Calu3 (cell line): ENCODE measurements at places on chromosomes 5 and 9.

GRCh38 chr5:158677470-158677838, 422.3 kb downstream of the EBF1 start:
- DNase-seq = no peak

DNA sequence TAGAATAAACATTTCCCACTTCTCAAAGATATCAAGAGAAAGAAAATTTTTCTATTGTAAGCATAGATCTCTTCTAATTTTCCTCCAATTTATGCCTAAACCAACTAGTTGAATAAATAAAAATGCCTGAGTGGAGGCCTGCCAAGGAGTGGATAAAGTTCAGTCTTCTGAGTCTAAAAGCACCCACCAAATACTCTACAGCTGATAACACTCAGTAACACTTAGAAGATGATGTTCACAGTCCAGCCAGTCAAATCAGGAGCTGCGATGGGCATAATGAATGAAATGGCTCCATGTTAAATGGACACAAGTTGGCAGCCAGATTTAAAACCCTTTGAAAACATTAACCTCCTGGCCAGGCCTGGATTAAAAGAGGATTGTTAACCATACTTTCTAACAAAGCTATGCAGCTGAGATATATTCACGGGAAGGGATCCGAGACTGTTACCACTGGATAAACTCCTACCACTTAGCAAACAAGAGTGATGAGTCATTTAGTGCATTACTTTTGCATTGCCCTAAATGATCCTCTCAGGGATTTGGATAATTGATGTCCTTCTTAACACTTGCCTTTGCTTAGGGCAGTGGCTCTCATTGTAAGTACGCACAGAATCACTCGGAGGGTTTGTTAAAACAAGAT, 63.7 kb upstream of the CCDC112 start:
- no peak for DNase-seq

- no peak for DNase-seq
These were observed 656.5 kb downstream of the TLE1 start for GRCh38 chr9:81032831-81033230.

GRCh38 chr5:56099346-56099745, 104.6 kb upstream of the IL6ST start:
- no peak for DNase-seq

GRCh38 chr5:14063691-14064090, 79.5 kb upstream of the TRIO start:
- no peak for DNase-seq

DNA sequence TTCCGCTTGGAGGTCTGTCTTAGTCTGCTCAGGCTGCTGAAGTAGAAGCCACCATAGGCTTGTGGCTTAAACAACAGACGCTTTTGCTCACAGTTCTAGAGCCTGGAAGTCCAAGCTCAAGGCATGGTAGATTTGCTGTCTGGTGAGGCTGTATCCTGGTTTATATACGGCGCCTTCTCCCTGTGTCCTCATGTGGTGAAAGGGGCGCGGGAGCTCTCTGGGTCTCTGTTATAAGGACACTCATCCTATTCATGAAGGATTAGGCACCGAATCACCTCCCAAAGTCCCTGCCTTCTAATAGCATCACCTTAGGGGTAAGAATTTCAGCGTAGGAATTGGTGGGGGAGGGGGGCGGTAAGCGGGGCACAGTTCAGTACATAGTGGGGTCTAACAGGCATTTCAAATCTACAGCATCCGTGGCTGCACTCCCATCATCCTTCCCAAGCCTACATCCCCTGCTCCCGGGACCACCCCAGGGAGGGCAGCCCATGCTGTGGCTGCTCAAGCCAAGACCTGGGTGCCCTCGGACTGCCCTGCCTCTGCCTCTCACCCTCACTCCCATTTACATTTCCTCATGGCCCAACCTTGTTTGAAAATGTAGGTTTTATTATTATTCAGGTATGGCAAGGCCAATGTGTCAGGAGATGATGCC, 15.1 kb upstream of the LPCAT1 start:
- DNase-seq = no peak

DNA sequence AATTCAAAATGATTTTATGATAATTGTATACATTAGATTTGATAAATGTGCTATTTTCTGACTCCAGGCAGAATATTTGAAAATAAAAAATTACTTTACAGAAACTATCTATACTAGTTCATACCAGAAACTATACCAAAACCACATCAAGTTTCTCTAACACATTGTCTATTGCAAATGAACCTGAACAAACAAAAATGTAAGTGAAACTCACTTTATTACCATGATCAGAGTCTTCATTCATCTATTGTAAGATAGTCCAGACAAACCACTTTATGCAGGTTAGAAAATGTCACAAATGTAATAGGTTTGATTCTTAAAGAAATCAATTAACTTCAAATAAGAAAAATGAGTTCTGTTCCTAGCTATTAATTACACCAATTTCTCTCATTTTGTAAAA, 99.4 kb downstream of the OXCT1 start:
- no peak for DNase-seq

DNA sequence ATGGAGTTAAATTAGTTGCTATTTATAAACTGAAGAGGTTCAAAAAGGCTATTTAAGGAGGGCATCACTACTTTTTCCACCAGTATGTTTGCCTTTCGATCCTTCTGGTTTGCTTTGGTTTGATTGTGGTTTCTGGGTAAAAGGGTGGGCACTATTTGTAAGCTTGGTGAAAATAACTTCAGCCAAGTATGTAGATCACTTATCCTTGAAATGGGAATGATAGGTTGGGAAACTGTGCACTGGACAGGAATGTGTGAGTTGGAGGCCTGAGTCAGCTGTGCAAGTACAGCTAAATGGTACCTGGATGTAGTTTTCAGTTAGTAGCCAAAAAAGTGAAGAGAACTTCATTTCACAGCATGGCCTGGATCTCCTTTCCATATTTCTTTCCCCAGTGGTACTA, 466.2 kb downstream of the ENC1 start:
- DNase-seq = no peak

GRCh38 chr5:158832096-158832685, 267.5 kb downstream of the EBF1 start:
- no peak for DNase-seq

DNA sequence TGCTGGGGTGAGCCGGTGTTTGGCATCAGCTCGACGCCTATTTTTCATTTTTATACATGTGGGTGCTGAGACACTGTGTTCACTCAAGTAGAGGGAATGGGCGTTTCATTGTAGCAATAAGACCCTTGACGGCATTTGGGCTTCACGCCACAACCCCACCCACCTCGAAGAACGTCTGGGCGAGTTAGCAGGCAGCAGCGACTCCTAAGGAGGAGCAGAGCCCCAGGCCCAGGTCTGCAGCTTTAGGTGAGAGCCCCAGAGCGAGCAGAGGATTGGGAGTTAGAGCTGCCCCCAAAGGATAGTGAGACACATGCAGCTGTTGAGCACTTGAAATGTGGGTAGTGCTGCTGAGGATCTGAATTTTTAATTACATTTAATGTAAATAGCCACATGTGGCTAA, 1.6 kb upstream of the ZFP62 start:
- DNase-seq = no peak

GRCh38 chr9:113393281-113393680, 7.8 kb downstream of the ALAD start:
- DNase-seq = no peak

GRCh38 chr5:55316837-55317236, 9.0 kb downstream of the MTREX start:
- no peak for DNase-seq

DNA sequence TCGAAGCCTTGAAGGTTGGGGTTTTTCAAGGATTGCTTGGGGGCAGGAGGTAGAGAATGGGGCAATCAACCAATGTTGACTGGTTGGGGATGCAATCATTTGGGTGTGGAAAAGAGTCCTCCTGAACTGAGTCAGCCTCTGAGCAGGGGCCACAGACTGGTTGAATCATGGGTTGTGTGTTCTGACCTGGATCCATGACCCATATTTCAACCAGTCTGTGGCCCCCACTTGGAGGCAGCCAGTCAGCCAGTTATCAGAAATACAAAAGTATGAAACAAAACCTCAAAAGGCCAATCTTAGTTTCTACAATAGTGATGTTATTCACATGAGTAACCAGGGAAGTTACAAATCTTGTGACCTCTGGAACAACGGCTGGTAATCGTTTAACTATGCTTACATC, 81.4 kb upstream of the RANBP6 start:
- no peak for DNase-seq

DNA sequence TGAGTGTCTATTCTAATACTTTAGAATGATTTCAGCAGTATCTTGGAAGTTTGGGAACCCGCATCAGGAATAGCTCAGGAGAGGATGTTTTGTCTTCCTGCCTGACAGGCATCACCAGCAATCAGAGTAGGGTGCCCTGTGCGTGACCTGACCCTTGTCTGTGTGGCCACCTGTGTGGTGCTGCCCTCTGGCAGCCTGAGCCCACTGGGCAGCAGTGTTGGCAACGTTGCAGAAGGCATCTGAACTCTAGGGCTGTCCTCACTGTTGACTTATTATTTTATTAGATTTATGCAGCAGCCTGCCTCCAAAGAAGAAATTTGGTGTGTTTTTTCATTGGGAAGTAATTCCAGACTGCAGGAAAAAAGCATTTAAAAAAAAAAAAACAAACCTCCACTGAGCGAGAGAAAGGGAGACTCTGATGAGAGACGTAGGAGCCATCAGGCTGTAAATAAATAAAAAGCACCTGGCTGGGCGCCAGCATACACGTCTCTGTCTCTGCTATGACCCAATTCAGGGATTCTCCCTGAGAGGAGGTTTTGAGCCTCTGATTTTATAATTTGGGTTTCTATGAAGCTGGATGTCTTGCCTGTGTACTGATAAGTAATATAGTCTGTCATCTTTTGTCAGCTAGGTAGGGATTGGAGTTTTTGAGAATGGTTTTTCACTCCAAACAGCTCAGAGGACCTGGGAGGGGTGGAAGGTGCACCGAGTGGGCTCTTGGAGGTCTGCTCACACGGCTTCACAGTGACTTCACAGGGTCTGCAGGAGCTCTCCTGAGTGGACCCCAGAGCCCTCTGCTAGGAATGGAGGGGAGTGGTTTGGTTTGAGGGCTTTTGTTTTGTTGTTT, 49.0 kb downstream of the FAM78A start:
- no peak for DNase-seq

DNA sequence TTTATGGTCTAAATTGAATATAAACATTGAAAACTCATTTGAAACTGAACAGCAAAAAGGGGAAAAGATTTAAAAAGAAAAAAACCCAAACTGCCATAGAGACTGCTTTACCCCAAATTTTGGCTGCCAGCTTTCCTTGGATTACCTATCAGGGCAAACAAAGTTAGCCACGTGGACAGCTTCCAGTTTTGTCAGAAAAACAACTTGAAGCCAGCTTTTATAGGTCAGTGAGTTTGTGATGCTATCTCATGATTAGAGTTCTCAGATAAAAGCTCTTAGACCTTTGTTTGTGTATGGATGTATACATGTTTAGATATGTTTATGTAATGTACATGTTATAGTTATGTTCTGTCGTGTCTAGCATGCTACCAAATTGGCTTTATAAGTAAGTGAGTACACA, 16.1 kb downstream of the FBP2 start:
- DNase-seq = no peak

DNA sequence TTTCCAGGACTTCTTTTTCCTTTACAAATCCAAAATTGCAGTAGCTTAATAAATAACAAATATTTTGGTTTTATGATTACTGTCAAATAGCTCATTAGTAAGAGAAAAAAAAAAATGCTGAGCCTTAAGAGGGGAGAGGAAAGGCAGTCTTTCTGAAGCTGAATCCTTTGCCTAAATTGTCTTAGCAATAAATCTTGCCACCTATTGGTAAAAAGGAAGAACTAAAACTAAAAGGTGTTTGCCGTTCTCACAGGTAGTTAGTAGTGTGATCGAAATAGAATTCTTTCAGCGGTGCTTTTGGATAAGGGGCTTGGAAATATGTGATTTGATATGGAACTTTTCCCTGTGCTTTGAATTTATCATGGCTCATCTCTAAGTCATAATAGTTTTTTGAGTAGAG, 31.2 kb downstream of the PIK3R1 start:
- no peak for DNase-seq

GRCh38 chr9:91710158-91710557, 239.9 kb downstream of the ROR2 start:
- DNase-seq = no peak

DNA sequence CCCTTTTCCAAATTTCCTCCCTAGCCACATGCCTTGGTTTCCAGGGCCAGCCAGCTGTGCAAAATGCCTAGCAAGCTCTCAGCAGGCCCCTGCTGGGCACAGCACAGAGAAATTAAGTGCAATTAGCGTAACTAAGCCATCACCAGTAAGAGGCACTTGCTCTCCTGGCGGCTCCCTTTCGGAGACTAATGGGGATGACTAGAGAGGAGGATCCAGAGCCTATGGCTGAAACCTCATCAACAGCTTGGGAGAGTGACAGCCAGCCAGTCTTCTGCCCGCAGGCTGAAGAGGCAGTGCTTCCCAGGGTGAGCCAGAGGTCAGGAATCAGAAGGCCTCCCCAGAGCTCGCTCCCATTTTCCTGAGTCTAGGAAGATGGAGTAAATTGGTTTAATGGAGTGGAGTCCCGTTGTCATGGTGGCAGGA, 108.4 kb downstream of the KCNIP1 start:
- no peak for DNase-seq

- DNase-seq = no peak
These were observed 127.1 kb downstream of the RNF180 start for GRCh38 chr5:64292611-64293215.

DNA sequence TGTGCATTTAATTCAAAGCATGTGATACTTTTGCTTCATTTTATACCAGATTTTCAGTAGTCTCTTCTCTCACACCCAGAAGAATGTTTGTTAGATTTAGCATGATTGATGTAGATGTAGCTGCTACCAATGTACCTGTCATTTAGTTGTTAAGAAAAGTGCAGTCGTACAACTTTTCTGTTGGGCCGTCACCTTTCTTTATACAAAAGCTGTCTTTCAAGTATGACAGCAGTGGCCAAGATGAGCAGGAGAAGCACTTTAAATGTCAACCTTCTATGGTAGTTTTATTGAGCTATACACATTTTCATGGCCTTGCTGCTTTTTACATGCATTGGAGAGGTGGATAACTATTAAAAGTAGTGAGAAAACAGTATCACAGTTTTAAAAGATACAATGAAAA, 77.7 kb upstream of the PTPRD start:
- DNase-seq = no peak

DNA sequence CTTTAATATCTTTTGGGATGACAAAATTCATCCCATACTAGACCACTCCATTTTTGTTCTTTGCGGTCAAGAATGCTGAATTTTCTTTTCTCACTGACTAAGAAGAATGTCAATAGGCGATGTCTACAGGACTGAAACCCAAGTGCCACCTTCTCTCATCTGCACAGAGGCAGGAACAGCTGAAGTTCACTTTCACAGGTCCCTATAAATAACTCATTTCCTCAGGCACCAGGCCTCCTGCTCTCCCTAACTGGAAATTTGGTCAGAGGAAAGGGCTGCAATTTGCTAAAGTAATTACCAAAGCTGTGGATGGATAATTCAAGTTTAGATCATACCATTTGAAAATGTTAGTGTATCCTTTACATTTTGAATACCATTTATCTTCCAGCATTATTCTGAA, 142.9 kb downstream of the DIRAS2 start:
- DNase-seq = no peak

- no peak for DNase-seq
These were observed 195.6 kb downstream of the ELAVL2 start for GRCh38 chr9:23630488-23630887.
